HuH-7.5 (cell line): ENCODE measurements at places on chromosomes 6 and 20.

DNA sequence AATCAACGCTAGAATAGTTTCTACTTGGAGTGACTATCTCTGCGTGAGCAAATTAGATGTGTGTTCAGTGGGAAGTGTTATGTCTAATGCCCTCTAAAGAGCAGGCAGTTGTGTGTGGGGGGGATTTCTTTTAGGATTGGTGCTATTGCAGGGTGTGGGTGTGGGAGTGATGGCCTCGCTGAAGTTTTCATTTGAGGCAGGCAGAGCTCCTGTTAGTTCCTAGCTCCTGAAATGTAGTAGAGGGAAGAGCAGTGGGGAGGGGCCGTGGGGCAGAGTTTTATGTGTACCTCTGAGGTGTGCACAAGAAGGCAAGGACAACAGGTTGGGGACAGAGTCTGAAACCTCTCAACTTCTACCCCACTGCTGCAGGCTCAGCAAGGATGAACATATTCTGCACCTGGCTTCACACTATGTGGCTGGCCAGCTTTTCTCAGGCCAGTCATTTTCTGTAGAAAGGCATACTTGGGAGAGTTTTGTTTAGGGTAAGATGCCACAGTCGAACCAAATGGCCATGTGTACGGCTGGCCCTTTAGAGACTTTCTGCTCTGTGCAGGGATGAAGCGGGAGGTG lies 229.2 kb upstream of the SUPT3H start:
- DNase-seq, result no peak

GRCh38 chr6:169956580-169956979 lies 205.2 kb downstream of the ERMARD start:
- DNase-seq, result no peak

GRCh38 chr6:83976871-83977270 lies 56.7 kb upstream of the MRAP2 start:
- no peak for DNase-seq

DNA sequence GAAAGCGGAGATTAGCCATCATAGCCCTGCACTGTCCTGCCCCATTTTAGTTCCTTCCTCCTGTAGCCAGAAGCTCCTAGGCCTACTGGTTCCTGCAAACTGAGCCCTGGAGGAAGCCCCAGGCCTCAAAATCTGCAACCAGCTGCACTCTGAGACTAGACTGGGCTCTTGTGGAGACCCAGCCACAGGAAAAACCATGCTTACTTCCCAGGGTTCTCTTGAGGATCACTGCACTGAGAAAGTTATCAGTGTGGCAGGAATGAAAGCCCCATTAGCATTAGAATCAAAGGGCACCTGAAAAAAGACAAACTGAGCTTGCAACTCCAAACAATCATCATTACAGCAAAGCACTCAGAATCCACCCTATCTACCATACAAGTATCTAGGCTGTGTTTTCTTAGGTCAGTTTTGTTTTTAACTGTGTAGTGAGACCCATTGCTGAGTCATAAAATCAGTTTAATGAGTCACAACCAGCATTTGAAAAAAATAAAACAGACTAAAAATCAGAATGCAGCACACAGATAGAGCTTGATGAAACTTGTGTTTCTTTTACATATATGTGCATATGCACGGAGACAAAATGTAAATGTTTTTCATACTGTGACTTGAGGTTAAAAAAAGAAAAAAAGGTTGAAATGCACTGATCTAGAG lies 91.0 kb downstream of the UNC5CL start:
- no peak for DNase-seq

- no peak for DNase-seq
Measured at GRCh38 chr6:164856138-164856537, 453.3 kb downstream of the C6orf118 start.

DNA sequence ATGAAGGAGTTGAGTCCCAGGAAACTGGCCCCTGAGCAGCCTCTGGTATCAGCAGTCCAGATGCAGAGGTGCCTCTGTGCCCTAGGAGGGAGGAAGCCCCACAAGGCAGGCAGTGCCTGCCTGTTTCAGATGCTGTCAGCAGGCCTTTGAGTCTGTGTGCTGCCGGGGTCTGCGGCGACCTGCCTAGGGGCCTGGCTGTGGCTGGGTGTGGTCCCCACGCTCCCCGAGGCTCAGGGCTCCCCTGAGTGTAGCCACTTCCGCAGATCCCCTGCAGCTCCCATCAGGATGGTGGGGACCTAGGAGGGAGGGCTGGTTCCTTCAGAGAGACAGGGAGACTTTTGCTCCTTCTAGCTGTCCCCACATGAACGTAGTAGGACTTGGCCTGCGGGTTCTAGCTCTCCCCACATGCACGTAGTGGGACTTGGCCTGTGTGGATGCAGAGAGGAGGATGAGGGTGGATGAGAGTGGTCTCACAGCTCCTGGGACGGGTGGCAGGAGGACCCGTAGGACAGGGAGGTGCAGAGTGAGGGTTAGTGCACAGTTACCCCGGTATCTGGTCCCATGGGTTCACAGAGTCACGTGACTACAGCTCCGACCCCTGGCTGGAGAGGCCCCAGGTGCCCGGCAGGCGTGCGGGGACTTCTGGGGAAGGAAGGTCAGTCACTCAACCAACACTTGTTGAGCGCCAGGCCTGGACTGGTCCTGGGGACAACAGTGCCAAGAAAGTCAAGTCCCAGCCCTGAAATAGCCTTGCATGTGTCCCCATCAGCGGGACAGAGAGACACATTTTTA lies 41.0 kb downstream of the CDH4 start:
- no peak for DNase-seq

DNA sequence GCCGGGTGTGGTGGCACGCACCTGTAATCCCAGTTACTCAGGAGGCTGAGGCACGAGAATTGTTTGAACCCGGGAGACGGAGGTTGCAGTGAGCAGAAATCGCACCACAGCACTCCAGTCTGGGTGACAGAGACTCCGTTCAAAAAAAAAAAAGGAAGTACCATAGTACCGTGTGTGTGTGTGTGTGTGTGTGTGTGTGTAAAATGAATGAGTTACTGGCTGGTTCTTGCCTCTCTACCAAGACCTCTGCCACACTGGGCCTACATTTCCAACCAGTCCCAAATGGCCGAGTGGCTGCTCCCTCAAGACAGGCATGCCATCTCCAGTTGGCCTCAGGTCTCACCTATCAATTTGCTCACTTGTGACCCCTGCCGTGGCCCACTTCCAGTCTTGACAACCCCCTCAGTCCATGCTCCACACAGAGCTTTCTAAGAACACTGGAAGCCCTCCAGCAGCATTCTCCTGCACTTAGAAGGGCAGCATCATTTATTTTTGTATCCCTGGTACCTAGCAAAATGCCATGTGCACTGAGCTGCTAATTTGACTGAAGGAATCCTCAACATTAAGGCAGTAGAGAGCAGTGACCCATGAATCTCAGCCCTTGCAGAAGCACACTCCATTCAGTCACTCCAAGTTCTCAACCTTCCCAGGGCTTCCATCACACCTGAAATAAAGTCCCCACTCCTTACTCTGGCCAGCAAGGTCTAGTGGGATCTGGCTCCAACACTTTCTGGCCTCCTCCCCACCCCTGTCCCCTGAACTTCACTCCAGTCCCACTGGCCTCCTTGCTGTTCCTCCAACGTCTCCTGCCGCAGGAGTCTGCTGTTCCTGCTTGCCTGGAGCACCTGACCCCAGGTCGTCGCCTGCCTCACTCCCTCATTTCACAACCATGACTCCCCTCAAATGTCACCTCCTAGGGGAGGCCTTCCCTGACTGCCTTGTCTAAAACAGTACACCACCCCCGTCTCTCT lies 29.9 kb downstream of the COX4I2 start:
- DNase-seq, result no peak

DNA sequence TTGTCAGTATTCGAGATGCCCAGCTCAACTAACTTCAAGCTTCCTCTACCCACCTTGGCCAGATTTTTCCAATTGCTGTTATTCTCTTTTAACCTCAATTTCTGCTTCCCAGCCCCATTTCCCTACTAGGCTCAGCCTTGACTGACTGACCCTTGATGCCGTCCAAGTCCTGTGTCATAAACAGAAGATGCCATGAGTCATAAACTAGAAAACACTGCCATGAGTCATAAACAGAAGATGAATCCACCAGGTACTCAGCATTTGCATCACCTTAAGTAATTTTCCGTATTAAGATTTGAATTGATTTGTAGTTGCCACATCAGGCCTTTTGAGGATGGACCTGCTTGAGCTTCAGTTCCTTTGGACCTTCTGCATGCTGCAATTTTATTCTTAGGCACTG lies 123.8 kb downstream of the FAM83B start:
- no peak for DNase-seq

DNA sequence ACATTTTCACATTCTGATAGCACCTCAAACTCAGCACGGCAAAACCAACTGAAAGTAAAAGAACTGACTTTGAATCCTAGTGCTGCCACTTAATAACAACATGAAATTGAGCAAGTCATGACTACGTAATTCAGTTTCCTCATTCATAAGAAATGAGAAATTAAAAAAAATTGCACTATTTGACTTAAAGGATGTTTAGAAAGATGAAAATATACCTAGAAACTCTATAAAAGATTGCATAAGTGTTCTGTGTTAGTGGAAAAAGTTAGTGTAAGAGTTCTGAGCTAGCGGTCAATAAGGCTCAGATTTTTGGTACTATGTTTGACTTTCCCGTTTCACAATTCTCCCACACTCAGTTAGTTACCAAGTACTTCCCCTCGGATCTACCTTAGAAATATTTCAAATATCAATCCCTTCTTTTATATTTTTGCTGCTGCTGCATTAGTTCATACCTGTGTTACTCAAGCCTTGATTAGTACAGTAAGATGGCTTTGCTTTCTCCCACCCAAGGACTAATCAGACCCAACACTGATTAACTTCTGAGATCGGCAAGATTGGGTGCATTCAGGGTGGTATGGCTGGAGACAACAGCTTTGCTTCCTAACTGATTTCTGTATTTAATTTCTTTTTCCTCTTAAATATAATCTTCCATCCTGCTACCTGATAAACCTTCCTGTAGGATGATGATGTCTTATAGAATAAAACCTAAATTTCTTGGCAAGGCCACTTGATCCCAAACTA lies 25.9 kb downstream of the ECHDC1 start:
- DNase-seq, result no peak

- DNase-seq, result no peak
Measured at GRCh38 chr20:34984756-34985261, 29.1 kb downstream of the MYH7B start.

- no peak for DNase-seq
Measured at GRCh38 chr6:142833054-142833453, 111.9 kb downstream of the HIVEP2 start.

DNA sequence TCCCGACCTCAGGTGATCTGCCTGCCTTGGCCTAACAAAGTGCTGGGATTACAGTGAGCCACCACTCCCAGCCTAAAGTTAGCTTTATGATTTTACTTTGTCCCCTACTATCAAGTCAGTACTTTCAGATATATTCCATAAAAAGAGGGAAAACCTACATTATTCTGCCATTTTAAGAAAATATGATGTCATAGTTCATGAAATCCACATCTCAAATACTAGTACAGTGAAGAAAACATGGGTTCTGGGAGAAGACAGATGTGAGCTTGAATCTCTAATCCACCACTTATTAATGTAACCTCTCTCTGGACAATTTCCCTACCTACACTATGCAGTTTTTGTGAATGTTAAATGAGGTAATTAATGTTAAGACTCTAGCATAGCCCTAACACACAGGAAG lies 74.5 kb downstream of the PDE10A start:
- DNase-seq, result no peak

- DNase-seq, result no peak
Measured at GRCh38 chr20:21099751-21100577, 6.2 kb downstream of the LINC00237 start.
